LoVo (cell line): ENCODE measurements at places on chromosomes 12 and 14.

GRCh38 chr14:75452900-75453816 is 25.3 kb downstream of the JDP2 start:
- DNase-seq = no peak

- DNase-seq = no peak
Observed at GRCh38 chr14:52360831-52361230, 46.7 kb downstream of the PTGER2 start.

GRCh38 chr12:11895421-11896078 is 175.2 kb upstream of the BCL2L14 start:
- no peak for DNase-seq

DNA sequence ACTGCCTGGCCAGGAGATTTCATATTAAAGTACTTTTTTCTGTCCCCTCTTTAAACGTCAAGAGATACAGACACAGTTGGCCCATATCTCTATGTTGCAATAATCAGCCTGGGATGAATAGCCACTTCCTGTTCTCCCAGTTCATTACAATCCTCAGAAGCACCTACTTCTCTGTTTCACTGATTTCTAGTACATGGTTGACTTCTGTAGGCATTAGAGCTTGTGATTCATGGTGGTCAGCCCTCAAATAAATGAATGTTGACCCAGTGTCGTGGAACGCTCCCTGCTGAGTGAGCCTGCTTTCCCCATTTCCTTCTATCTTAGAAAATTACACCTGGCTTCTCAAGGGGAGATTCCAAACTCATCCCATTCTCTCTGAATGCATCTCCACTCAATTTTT is 416.7 kb downstream of the PDZRN4 start:
- no peak for DNase-seq

- DNase-seq = no peak
Observed at GRCh38 chr12:130661486-130662255, 54.4 kb downstream of the RIMBP2 start.

- DNase-seq = no peak
Observed at GRCh38 chr14:28130610-28131284, 635.8 kb upstream of the FOXG1 start.
